ENCODE measurements at places on chromosomes 2 and 18.

DNA sequence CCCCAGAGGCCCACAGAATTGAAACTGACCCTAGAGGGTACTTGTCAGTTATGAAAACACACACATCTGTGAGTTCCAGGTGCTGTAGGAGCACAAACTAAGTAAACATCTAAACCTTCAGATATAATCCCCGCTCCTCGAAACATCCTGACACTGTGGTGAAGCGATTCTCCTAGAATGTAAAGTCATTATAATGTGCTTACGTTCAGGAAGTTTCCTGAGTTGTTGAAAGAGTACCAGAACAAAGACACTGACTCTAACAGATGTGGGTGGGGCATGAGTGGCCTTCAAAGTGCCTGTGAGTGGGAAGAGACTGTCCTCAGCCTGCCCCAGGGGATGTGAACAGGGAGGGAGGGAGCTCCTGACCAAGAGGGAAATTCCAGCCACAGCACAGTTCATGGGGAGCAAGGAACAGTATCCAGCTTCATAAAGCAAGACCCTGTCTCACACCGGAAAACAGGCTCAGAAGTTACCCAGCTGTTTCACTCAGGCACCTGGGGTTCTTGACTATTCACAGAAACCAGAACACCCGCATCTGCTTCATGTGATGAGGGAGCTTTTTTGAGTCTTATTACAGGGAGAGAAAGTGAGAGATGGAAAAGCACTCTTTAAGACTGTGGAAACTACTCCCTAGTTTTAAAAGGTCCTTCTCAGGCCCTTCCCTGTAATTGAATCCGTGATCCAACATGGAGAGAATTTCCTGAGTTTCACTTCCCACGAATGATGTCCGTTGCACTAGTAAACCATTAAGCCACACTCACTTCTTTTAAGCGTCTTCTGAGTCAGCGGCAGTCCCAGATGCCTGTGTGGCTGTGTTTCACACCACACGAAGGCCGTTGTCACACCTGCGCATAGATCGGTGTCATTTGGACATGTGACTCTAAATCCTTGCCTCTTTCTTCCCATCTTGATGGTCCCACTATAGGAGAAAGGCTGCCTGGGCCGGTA is 88.6 kb upstream of the EML6 start:
- no peak for DNase-seq

- DNase-seq, result no peak
These were observed 20.9 kb downstream of the MARCHF4 start for GRCh38 chr2:216351172-216351925.

DNA sequence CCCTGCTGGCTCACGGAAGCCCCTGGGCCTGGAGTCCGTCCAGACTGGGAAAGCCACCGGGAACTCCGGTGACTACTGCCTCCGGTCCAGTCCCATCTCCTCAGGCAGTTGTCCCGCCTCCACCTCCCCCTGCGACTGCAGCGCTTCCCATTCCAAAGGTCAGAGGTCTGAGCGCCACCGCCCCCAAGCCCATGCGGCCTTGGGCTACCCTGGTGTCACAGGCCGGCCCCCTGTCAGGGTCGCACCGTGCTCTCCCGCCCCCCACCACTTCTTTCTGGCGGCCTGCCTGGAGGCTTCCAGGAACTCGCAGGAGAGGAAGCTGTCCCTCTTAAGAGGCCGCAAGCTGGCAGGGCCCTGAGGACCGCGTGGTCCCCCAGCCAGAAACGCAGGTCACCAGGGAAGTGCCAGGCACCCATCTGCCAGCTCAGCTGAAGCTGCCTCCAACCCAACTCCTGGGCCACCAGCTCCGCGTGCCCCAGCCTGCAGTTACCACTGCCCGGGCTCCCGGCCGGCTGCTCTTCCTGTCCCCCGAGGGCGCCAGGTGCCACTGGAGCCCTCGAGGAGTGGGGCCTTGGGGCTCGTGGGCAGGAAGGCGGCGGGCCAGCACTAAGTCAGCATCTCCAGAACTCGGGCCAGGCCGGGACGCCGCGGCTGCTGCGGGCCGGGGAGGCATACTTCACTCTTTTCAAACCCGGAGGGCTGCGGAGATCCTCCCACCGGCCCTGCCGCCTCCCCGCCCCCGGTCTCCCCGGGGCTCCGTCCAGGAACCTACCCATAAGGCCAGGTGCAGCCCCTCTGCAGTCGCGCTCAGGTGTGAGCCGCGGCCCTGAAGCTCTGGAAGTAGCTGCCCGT is 83.3 kb upstream of the POMC start:
- DNase-seq, result no peak

DNA sequence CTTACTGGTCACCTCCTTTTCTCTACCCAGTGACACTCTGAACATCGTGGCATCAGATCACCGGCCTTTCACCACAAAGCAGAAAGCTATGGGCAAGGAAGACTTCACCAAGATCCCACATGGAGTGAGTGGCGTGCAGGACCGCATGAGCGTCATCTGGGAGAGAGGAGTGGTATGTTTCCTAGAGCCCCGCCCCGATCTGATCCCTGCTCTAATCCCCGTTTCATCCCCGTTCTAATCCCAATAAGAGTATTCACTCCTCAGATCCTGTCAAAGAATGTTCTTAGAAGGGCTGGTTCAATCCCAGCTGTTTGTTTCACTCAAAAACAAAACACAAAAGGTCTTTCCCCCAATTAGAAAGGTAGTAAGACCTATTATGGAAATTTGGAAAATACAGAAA is 30.4 kb upstream of the MAPRE3 start:
- DNase-seq, result no peak

DNA sequence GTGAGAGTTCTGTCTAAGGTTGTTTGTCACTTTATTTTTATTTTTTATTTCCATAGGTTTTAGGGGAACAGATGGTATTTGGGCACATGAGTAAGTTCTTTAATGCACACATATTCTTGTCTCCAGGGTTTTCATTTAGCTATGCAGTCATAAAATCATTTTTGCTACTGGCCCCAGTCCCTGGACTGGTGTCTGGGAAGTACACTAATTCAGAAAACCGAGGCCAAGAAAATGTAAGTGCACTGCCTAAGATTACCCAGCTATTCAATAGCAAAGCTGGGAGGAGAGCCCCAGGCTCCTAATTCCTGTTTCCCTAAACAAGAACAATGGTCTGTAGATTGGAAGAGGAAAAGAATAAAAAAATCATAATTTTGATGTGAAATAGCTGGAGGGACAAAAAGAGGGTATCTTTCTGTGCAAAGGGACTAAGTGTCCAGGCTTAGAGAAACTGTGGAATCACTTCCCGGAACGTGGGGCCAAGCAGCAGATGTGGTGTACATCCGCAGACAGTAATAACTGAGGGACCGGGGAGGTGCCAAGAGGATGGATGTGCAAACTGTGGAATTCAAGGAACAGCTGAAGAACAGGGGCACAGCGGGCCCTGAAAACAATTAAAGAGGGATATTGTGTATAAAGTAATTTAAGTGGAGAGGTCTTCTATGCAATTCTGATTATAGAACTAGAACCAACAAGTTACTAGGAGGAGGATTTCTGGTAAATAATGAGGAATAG is 236.3 kb downstream of the ACKR3 start:
- no peak for DNase-seq

- DNase-seq, result no peak
These were observed 493.1 kb downstream of the XIRP2 start for GRCh38 chr2:167381349-167381748.

- DNase-seq, result no peak
These were observed 152.7 kb upstream of the PTPRM start for GRCh38 chr18:7414459-7414858.

All from brain pericyte (primary cell).